ENCODE measurements at places on chromosomes 2 and 18.

GRCh38 chr2:46644690-46645385 is 165.5 kb downstream of the TMEM247 start:
- DNase-seq = no peak

DNA sequence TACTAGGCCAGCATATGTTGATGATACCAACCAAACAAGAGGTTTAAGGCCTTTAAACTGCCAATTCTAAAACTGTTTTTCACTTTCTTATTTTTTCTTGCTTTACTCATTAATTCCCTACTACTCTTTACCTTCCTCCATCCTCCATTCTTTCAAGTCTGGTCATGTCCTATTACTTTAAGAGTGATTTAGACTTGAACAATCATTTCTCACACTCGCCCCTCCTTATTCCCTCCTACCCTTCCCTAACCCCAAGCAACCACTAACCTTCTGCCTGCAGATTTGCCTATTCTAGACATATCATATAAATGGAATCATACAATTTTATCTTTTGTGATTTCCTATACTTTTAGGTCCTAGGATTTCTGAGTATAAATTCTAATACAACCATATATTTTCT is 127.7 kb downstream of the USP34 start:
- DNase-seq = no peak

GRCh38 chr2:200443916-200444315 is 66.0 kb downstream of the KCTD18 start:
- no peak for DNase-seq

- no peak for DNase-seq
Measured at GRCh38 chr2:70143314-70144150, 47.3 kb downstream of the C2orf42 start.

- no peak for DNase-seq
Measured at GRCh38 chr2:239717706-239718105, 307.4 kb downstream of the NDUFA10 start.

GRCh38 chr2:220568296-220568695 is 940.9 kb downstream of the SLC4A3 start:
- DNase-seq = no peak

DNA sequence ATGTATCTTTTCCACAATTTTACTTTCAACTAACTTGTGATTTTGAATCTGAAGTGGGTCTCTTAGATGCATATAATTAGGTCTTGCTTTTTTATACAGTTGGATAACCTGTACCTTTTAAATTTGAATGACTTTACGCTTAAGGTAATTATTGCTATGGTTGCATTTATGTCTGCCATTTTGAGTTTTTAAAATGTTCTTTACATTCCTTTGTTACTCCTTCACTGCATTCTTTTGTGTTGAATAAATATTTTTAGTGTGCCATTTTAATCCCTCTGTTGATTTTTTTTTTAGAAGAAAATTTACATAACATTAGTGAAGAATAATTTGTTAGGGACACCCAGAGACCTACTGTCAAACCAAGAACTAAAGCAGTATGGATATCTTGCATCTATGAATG is 65.3 kb downstream of the BIRC6 start:
- no peak for DNase-seq

GRCh38 chr18:26036635-26037034 is 53.8 kb downstream of the SS18 start:
- DNase-seq = no peak

DNA sequence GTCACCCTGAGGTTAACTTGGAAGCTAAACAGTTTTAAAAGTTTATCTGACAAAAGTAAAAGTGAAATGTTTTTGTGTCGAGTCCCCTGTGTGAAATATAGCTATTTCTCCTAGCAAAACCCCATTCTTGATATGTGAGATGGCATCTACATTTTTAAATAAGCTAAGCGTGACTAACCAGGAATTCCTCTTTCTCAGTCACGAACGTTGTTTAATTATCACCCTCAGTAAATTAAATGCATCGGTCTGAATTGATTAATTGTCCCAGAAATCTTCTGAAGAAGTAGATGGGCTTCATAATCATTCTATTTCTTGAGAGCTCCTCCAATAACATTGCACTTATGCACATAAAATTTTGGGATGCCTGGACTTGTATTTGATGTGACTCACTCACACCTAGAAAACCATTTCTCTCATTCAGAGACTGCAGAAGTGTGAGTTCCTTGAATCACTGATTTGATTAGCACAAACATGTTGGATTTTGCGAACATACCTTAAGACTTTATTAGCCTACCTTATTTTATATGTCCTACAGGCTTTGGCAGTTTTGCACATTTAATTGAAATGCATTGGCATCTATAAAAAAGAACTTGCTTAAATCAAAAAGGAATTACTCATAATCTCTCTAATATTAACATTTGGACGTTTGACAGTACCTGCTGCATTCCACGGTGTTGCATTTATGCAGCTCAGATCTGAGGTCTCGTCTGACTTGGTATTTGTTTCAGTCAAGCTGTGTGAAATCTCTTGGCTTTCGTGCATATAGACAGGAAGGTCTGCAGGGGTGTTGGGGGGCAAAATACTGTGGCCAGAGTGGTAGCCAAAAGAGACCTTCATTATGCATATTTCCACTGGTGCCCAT is 475.2 kb downstream of the EPHA4 start:
- DNase-seq = no peak

DNA sequence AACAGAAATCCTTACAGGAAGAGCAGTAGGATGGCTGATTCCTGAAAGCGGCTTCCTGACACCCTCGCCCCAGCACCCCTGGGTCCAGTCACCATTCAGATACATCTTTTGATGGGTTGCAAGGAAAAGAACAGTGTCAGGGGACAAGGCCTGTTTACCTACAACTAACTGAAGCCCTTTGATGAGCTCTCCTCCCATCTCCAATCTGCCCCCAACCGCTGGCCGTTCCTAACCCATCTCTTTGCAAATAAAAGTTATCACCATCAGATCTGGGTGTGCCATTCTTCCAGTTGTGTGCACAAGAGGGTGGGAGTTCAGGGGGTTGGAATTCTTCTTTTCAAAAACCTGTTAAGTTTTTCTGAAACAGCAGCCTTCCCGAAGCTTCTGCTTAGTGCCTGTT is 48.9 kb downstream of the ARL4C start:
- DNase-seq = no peak

GRCh38 chr18:63505566-63506335 is 29.0 kb downstream of the SERPINB5 start:
- no peak for DNase-seq

GRCh38 chr2:181239201-181239799 is 217.9 kb upstream of the ITGA4 start:
- DNase-seq = no peak

DNA sequence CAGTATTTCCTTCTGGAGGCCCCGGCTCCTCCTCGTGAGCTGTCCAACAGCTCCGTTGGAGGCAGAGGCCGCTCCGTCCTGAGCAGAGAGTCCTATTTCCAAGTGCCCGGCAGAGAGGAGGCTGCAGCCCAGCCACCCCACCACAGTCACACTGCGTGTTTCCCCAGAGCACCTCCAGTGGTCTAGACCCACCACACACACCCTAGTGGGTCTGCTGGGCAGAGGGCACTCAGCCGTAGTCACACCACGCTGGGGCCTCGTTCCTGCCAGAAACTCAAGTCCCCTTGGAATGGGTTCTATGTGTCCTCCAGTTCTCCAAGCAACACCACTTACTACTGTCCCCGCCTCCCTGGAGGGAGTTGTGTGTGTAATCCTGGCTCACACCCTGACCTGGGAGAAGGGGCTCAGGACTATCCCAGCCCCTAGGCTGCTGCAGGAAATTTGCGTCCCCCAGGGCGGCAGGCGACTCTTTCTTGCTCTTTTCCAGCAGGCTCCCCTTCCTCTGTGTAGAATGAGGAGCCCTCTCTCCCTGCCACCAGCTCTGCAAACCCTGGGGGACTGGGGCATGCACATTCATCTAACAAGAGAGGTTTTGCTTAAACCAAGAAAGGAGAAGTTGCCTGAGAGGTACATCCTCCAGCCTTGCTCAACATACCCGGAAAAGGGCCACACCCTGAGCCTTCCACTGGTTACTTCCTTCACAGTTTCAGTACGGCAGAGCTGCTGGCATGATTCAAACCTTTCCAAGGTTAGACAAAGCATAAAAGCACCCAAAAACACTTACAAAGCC is 114.1 kb downstream of the NDUFA10 start:
- DNase-seq = peak; percentile 88

DNA sequence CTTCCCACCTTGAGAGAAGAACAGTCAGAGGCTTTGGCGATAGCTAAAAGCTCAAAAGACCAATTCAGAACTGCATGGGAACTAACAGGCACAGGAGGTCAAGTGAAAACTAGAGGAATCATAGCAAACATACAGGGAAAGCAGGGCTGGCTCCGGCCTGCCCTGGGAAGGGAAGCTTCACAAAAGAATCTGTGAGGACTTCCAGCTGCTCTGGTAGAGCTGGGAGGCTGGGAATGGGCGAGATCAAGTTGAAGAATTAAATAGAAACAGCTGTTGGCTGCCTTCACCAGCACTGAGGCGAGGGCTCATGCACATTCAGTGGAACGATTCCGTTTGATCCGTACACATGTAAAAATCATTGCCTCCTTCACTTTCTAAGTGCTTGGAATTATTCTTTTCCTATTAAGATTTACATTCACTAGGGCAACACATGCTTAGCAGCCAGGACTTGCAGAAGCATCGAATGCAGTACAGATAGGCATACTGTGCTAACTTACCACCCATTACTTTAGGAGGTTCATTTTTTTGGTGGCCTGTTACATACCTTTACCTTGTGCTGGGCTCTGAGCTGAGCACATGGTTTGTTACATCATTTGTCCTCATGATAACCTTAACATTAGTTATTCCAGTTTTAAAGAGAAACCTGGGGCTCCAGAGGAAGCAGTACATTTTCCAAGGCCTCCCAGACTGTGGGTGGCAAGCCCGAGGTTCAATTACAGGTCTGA is 125.4 kb upstream of the RNF152 start:
- DNase-seq = no peak

DNA sequence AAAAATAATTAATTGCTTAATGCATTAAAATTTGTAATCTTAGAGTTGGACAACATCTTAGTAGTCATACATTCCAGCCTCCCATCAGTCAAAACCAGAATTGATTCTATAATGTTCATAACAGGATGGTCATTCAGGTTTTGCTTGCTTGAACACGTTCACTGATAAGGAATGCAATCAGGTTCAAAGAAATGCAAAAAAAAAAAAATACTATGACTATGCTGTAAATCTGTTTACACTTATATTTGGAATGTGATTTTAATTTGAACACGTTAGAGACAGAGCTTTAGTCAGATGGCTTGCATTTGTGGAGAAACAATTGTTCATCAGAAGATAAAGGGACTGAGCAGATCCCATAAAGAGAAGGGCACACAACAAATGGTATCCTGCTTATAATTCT is 131.3 kb upstream of the UNC80 start:
- no peak for DNase-seq

DNA sequence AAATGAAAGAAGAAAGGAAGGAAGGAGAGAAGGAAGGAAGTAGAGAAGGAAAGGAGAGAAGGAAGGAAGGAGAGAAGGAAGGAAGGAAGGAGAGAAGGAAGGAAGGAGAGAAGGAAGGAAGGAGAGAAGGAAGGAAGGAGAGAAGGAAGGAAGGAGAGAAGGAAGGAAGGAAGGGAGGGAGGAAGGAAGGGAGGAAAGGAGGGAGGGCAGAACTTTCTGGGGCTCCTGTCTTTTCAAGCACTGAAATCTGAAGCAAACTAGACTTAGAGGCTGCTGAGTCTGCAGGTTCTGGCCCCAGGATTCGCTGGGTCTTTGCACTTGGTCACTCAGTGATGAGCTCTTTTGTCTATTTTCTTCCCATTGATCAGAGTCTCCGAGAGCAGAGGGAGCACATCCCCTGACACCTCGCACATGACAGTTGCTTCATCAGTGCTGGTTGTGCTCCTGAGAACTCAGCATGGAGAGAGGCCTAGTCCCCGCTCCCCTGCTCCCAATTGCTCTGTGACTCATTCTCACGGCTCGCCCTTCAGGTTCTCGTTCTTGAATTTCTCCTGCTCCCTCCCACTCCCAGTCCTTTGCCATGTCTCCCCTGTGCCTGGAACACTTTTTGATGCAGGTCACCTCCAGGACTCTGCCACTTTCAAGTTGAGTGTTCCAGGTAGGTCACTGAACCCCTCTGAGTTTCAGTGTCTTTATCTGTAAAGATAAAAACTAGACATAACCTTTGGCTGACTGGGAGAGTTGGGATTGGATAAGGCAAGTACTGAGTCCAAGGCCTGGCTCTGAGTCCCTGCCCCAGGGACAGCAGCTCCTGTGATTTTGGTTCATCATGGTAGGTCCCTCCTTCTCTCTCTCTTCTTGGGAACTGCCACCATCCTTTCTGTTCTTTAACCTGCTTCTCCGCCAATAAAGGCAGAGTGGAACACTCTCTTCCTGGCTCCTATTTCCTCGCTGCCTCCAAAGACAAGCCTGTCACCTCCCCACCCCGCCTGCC is 55.2 kb downstream of the TNP1 start:
- DNase-seq = no peak

DNA sequence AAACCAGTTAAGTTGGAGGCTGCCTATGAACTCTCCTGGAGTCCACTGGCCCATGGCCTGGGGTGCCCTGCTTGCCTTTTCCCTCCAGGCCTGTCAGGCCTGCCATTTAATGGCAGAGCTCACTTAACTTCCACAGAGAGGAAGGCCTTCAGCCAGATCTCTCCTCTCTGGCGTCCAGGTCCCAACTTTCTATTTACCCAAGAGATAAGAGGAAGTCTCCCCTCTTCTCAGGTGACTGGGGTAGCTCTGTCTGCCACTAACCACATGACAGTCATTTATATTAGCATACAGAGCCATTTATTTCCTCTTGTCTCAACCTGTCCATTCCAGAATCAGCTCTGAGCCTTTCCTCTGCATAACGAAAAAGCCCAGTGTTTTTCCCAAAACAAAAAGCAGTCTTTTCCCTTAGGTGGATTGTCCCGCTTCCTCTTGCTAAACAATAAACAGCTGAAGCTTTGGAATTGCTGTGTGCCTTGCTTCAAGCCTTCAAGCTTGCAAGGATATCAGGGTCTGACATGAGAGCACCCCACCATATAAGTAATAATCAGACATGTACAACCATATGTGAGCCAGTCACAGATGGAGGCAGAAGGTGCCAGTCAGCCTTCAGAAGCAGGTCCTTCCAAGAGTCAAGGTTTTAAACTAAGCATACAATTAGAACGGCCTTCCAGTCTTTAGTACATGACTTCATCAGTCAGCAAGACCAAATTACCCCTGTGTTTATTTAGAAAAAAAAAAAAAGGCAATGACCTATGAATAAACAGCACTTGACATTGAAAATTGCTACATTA is 71.2 kb upstream of the STPG4 start:
- DNase-seq = no peak

- no peak for DNase-seq
Measured at GRCh38 chr2:160156665-160157064, 43.4 kb downstream of the ITGB6 start.

DNA sequence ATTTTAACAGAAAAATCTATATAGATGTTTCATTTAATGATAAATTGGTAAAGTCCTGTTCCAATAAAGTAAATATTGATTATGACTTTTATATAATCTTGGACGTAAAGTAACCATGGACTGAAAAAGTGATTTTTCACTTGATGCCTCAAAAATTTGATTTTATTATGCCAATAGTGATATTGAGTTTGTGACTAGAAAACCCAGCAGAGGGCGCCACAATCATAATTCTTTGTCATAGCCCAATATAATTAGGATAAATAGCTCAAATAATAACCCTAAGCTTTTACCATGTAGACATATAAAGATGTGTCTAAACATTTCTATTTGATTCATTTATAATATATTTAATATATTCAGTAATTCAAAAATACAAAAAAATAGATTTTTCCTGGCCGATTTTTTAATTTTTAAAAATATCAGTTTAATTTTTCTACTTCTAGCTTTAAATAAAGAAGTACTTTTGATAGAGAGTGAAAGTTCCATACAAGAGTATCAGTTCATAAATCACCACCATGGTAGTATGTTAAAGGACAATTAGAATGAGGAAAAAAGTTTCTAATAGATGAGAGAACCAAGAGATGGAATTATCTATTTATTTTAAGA is 30.7 kb downstream of the CAMKMT start:
- DNase-seq = no peak

GRCh38 chr2:158970241-158970751 is 1.9 kb downstream of the TANC1 start:
- no peak for DNase-seq

Data from GF-D8 (cell line).